ENCODE measurements at places on chromosomes 1 and 21.

DNA sequence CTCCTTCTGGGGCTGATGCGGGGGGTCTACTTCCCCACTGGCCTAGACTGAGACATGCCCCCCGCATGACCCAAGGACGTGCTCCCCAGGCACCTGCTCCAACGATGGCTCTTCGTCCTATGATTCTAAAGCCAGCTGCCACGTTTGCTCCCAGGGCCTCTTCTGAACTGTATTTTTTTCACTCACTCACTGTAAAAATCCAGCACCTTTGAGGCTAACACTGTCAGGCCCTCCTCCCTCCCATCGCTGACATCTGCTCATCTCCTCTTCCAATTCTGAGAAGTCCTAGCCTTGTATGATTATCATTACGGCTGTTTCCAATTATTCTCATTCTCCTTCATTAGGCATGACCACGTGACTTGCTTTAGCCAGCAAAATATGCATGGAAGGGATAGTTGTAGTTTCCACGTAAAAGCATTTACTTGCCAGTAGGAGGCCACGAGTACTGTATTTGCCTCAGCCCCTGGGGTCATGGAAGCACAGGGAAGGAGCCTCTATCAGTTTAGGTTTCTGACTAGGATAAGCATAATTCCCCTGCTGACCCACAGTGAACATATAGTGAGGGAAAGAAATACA is 19.1 kb upstream of the EDN2 start:
- no peak for DNase-seq

DNA sequence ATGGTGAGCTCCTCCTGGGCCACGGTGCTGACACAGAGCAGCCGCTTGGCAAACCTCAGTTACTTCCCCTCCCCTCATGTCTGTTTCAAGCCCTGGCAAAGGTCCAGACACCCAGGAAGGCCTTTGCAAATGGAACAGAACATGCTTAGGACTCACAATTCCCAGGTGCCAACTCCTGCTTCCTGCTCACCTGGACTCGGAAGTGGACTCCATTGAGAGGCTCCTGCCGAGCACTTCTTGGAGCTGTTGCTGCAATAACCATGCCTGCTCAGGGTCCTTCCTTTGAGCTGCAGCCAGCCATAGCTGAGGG is 10.7 kb downstream of the DCST2 start:
- no peak for DNase-seq

- DNase-seq, result no peak
Measured at GRCh38 chr1:51875291-51875772, 3.2 kb downstream of the NRDC start.

GRCh38 chr1:96596226-96596922 is 125.2 kb upstream of the PTBP2 start:
- DNase-seq, result no peak

- no peak for DNase-seq
Measured at GRCh38 chr1:147652306-147652705, 18.0 kb downstream of the ACP6 start.

DNA sequence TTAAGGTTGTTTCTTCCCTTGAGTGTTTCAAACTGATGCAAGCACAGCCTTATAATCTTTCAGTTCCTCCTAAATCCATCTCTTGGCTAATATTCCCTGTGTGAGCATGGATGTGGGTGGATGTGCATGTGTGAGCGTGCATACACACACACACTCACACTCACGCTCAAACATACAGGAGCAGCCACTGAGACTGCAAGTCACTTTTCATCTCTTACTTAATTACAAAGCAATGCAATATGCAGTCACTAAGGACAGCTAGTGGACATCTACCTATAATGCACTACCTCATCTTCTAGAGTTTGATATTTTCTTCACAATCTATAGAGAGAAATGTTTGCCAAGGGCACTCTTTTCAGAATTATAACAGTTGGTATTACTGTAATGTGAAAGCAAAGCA is 1.4 kb downstream of the ESRRG start:
- DNase-seq, result no peak

DNA sequence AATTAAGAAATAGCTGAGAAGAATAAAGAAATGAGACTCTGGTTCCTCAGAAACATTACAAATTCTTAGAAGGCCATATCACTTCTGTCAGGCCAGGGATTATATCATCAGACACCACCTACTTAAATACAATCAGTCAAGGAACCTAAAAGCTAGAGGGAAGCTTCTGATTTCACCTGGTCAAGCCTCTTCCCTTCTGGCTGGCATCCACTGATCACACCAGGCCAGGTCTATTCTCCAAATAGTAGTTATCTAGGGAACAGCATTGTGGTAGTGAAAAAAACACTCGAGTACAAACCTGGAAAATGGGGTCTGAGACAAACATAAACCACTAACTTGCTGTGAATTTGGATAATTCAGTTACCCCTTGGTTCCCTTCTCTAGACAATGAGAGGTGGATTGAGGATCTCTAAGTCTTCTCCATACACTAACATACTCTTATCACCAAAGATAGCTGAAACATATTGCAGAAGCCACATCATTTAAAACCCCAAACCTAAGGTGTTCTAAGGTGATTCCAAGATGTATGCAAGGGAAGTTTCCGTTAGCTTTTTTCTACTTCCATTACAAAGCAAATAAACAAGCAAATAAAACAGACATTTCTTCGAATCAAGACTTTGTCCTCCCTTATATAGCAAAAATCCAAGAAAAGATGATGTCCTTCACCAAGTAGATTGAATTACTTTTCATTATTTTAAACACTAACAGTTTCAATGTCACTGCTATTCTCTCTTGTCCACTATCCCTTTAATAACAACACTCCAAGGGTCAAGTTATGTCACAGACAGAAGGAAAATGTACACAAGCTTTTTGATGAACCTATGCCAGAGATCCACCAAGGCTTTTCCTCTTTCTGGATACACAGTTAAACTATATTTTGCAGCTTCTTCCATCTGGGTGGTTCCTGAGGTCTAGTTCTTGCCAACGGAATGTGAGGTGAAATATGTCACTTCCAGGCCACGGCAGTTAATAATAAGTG is 212.9 kb downstream of the KCNH1 start:
- no peak for DNase-seq

- DNase-seq, result no peak
Measured at GRCh38 chr1:243793298-243793697, 56.7 kb downstream of the AKT3 start.

DNA sequence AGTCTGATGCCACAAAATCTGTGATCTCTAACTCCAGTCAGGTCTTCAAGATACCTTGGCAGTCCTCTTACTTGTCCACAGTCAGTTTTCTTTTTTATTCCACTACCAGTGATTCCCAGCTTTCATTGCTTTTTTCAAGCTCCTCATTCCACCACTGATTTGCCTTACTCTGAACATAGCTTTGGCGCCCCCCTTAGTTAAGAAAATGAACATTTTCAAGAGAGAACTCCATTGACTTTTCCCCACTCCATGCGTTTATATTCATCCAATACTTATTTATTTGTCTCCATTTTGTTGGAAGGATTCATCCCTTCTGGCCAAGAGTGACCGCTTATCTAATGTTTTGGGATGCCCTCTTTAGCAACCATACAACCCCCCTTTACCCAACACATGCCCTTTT is 33.9 kb upstream of the IPO9 start:
- DNase-seq, result no peak

- no peak for DNase-seq
Measured at GRCh38 chr1:24795236-24795635, 50.0 kb downstream of the CLIC4 start.

DNA sequence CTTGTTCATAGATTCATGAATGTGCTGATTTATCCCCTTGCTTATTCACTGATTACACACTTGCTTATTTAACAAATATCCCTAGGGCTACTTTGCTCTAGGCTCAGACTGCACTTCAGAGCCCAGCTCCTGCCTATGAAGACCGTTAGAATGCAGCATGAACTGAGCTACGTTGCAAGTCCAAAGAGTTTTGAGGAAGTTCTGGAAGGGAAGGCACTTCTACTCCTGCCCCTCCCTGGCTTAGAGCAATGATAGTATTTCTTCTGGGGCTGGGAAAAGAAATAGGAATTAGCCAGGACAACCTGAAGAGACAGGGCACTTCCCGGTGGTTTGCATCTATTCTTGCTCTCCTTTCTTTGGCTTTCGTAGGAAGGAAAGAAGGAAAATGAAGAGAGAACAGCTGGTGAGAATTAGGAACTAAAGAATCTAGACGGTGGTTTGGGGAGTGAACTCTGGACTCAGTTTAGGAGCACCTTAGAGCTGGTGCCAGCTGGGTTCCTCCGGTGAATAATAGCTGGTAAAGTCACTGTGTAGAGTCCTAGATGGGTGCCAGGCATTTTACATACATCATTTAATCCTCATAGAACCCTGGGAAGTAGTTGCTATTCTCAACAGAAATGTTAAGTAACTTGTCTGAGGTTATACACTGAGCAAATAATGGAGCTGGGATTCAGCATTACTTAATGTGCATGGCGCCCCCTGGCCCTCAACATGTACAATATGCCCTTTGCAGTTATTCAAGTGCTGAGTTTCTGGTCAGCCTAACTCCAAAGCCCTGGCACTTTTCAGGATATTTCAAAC is 65.9 kb downstream of the NDUFS5 start:
- DNase-seq, result peak; percentile 41

DNA sequence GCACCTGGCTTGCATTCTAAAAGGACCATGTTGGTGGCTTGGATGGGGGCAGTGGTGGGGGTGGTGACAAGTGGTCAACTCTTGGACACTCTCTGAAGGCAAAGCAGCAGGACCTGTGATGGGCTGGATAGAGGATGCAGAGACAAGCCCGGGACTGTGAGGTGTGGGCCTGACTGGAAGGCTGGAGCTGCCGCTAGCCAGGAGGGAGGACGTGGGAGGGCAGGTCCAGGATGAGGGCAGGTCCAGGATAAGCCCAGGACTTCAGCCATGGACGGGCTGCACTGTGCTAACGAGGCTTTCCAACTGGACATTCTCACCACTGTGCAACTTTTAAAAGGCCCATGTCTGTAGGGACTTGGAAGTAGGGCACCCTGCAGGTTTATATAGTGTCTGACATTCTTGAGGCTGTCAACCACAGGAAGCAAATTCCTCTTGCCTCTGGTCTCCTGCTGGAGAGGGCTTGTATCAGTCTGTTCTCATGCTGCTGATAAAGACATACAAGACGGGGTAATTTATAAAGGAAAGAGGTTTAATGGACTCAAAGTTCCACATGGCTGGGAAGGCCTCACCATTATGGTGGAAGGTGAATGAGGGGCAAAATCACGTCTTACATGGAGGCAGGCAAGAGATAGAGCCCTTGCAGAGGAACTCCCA is 8.3 kb upstream of the C1orf167 start:
- no peak for DNase-seq

DNA sequence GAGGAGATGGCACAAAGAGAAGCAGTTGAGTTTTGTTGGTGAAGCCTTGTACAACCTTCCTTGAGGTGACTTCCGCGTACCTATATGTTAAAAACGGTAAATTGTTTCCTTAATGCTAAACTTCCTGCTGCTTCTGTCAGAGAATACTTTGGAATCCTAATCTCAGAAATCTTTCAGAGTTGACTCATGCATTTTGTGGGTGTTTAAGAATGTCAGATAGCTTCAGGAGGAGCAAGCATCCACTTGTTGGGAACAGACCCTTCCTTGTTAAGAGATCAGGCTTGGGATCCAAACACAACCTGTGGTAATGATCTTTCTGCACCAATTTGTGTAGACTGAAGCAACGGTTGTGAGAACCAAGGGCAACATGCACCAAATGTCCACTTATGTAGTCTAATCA is 29.5 kb downstream of the AK4 start:
- DNase-seq, result no peak

DNA sequence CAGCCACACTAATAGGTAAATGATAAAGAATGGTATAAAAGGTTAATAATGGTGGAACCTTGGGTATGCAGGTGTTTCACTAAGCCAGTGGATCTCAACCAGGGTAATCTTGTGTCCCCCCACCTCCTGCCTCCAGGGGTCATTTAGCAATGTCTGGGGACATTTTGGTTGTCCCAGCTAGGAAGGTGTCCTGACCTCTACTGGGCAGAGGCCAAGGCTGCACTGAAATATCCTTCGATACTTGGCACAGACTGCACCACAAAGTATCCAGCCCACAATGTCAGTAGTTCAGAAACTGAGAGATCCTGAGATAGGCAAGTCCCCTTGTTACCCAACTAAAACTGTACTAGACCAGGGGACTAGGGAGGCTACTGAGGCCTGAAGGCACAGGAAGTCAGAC is 113.6 kb upstream of the TIAM1 start:
- DNase-seq, result no peak

GRCh38 chr1:239977416-239977815 is 114.3 kb upstream of the FMN2 start:
- no peak for DNase-seq

DNA sequence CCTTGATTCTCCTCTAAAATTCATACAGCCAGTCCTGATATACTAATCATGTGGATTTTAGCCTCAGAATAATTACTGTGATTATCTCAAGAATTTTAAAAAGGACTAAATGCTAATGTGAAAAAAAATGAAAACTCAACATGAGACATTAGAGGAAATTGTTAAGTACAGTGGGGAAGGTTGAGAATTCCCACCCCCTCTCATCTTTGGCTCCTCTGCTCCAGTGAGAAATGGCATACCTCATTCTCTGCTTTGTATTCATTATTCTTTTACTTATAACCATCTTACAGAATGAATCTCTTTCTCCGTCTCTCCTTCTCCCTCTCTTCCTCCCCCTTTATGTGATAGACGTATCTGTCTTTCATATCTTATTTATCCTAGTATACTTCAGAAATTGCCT is 70.9 kb downstream of the DIRAS3 start:
- DNase-seq, result no peak

DNA sequence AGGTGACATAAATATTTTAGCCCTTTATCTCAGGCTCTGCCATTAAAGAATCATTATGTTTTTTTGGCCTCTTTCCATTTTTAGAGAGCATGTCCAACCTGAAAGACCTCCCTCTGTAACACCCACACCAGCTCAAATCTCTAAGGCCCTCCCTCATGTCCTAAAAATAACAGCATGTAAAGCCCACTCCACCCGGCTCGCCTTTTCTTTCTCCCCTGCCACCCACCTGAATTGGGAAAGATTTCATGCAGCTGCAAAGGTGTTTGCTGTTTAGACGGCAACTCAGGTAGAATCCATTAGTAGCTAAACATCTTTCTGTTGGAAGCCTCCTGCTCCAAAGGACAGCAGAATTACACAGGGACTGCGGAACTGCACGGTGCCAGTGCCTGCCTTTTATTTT is 79.9 kb downstream of the DMRTA2 start:
- no peak for DNase-seq

DNA sequence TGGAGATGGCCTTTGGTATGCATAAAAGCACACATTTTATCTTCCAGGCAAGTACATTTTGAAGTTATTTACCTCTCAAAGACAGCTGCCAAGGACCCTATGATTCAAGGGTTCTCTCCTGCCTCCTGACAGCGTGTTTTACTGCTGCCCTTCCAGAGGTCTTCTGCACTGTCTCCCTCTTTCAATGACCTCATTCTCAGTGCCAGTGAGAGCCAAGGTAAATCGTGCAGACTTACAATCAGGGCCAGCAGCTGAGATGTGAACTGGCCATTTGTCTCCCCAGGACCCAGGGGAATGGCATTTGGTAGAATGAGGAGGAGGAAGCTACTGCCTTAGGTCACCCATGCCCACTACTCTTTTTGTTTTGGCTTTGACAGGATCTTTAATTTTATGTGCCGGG is 84.2 kb upstream of the FGGY start:
- DNase-seq, result no peak

Data from stimulated activated CD4-positive, alpha-beta T cell treated with anti-CD3 and anti-CD28 coated beads, Interleukin-12 subunit alpha, Interleukin-12 subunit beta, amount 100 ng/mL, for 48 hours (primary cell).